ENCODE measurements at places on chromosomes 2 and 18.

- DNase-seq: no peak
Observed at GRCh38 chr2:86769838-86770237, 20.9 kb downstream of the CD8A start.

- peak; percentile 23 for DNase-seq
Observed at GRCh38 chr2:178517496-178517895, 37.2 kb downstream of the PLEKHA3 start.

GRCh38 chr2:113309655-113310387, 31.1 kb upstream of the PAX8 start:
- peak; percentile 41 for DNase-seq

- DNase-seq: peak; percentile 8
Observed at GRCh38 chr2:232418466-232419244, 12.0 kb downstream of the ALPG start.

- peak; percentile 82 for DNase-seq
Observed at GRCh38 chr2:66569321-66569851, 134.5 kb downstream of the MEIS1 start.

- DNase-seq: peak; percentile 47
Observed at GRCh38 chr2:209556354-209556961, 132.6 kb downstream of the MAP2 start.

- no peak for DNase-seq
Observed at GRCh38 chr2:72130659-72131360, 16.9 kb downstream of the CYP26B1 start.

GRCh38 chr2:97741251-97741650, 27.9 kb downstream of the ZAP70 start:
- no peak for DNase-seq

GRCh38 chr2:72981536-72981935, 64.2 kb downstream of the EMX1 start:
- no peak for DNase-seq

DNA sequence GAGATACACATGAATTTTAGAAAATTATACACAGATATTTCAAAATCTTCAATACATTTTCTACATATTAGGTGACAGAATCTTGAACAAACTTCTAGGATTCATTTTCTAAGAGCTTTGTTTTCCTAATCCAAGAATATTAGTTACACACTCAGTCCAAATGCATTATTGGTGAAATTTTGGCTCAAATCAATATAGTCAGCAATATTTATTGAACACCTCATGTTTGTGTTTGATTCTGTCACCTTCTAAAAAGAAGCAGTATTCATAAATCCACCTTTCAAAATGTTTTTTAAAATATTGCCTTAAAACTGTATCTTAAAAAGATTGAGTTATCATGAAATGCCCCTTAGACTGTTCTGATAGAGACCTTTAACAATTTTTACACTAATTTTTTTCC, 40.2 kb downstream of the KCNH7 start:
- DNase-seq: no peak

GRCh38 chr18:11071300-11071699, 78.1 kb downstream of the PIEZO2 start:
- DNase-seq: no peak

GRCh38 chr2:157897106-157897971, 21.2 kb upstream of the ACVR1 start:
- DNase-seq: no peak

DNA sequence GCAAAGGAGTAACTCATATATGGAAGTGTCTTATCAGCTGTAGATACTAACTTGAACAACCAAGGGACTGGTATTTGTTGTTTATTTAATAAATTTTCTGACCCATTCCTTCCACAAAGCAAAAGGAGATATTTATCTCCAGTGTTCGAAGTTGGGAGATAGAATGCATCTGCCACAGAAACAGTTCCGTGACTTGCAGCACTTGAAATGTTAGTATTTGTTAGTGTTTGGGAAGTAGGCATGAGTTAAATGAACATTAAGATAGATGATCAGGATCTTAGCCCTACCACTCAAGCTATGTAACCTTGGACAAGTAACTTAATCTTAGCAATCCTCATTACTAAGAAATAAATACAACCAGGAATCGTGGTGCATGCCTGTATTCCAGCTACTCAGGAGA, 12.1 kb upstream of the SULT1C4 start:
- no peak for DNase-seq

DNA sequence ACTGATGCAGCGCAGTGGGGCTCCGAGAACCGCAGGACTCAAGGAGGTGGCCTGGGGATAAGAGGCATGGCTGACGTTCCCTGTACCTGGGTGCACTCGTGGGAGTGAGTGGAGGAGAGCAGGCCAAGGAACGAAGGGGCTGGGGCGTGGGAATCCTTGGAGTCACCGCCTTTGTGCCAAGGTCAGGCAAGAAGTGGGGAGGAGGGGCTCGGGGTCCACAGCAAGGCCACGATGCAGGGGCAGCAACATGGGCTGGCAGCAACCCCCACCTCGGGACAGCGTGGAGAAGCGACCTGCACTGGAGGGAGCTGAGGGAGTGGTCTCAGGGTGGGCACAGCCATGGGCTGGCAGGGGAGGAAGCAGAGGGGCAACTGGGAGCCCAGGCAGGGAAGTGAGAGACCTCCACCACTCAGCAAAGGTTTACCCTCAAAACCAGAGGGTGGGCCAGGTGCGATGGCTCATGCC, 18.6 kb downstream of the ARID5A start:
- no peak for DNase-seq

DNA sequence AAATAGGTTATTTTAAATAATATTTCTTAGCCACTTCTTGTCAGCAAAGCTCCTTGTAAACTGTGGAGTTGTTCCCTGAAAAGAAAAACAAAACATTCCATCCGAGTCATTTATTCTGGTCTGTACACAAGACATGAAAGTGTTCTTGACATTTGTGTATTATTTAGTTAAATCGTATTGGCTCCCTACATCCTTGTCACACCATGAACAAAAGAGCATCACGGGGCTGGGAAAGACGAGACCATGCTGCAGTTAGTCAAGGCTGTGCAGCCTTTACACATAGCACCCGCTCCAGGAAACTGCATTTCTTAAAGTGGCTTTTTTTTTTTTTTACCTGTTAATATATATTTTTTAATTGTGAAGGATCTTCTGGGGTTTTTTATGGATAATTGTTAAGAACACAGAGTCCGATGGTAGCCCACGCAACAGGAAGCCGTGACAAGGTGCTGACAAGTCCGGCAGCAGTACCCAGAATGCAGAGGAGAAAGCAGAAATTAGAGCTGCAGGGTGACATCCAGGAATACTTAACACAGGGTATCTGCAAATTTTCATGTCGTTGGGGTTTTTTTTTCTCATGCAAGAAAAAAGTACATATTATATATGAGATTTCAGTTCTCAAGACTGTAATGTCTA, 588.4 kb downstream of the ARHGAP15 start:
- no peak for DNase-seq

DNA sequence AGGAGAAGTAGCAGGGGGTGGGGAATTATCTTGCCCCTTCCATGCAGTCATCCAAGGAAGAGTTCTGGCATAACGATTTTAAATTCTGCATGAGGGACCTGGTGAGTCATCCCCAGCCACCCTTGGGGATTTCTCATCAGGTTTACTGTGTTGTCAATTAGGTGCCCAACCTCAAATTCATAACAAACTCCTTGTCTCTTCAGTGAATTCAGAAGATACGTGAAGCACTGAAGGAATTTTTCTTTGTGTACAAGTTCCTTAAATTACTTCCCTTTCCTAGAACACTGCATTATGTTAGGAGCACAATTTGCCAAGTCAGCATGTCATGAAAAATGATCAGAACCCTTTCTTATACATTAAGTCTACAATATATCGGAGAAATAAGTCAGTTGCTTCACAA, 70.8 kb upstream of the NOSTRIN start:
- DNase-seq: peak; percentile 28

- DNase-seq: no peak
Observed at GRCh38 chr2:48165070-48165753, 258.9 kb upstream of the FBXO11 start.

- DNase-seq: peak; percentile 58
Observed at GRCh38 chr2:188345831-188346458, 54.3 kb downstream of the GULP1 start.

DNA sequence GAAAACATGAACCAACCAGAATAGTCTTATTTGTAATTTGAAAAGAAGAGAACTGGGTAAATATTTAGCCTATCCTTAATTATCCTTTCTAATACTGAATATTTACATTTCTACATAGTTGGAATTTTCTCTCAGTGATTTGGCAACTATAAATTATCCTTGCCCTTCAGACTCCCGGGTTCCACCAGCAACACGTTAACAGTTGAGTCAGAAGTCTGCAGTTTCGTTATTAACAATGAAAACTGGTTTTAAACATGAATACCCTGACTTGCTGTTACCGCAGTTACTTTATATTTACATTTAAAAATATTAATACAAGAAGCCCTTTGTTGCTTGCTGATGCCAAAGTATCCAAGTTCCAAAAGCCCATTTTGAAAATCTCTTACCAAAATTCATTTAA, 673.0 kb downstream of the ARHGAP15 start:
- peak; percentile 77 for DNase-seq

- no peak for DNase-seq
Observed at GRCh38 chr2:98455494-98455976, 10.9 kb downstream of the INPP4A start.

DNA sequence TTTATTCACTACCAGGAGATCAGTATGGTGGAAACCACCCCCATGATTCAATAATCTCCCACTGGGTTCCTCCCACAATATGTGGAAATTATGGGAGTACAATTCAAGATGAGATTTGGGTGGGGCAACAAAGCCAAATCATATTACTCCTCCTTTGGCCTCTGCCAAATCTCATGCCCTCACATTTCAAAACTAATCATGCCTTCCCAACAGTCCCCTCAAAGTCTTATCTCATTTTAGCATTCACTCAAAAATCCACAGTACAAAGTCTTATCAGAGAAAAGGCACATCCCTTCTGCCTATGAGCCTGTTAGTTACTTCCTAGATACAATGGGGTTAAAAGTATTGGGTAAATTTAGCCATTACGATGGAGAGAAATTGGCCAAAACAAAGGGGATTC, 989.5 kb upstream of the CNTNAP5 start:
- DNase-seq: no peak

DNA sequence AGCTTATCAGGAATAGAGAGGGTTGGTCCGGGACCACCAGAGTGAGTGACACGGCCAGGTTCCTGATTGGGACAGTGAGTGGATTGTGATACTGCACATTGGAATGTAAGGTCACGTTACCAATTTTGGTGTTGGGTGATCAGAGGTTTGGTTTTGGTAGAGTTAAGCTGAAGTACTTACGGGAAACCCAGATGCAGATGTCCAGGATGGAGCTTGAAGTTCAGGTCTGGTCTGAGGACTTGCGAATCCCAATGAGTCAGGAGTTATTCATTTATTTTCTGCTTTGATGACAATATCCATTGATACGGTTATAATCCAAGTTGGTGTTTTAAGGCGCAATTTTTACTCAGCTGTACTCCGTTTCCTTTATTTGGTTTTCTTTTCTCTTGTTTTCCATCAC, 273.6 kb downstream of the ALPK2 start:
- DNase-seq: no peak

GRCh38 chr2:143241403-143242088, 112.3 kb downstream of the ARHGAP15 start:
- DNase-seq: peak; percentile 11

DNA sequence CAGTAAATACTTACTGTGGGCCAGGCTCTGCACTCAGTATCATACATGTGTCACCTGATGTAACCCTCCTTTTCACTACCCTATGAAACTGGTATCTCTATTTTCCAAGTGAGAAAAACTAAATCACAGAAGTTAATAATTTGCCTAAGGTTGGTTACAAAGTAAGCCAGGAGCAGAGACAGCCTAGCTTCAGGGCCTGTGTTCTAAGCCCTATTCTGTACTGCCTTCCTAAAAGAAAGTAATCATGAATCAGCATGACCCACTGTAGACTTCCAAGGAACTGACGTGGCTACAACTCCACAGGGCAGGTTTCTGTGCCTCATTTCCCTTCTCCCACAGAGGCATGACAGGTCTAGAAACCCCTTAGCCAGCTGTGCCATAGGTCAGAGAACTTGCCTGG, 14.3 kb downstream of the ZNF142 start:
- DNase-seq: peak; percentile 12

DNA sequence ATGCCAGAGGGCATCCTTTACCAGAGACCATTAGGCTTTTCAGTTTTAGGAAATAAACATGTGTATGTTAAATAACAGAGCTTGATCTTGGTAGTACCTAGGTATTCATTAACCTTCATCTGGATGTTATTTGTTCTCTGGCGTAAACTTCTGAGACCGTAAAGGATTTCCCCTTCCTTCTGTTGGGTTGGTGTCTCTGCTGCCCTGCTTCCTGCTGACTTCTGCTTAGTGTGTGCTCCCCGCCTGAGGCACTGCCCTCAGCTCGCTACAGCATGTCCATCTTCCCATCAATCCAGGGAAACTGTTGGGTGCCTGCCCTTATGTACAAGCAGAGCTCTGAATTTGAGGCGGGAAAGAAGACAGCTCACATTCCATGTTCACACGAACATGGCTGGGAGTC, 177.9 kb downstream of the TPGS2 start:
- DNase-seq: no peak

- no peak for DNase-seq
Observed at GRCh38 chr18:55287149-55287806, 300.7 kb downstream of the TCF4 start.

DNA sequence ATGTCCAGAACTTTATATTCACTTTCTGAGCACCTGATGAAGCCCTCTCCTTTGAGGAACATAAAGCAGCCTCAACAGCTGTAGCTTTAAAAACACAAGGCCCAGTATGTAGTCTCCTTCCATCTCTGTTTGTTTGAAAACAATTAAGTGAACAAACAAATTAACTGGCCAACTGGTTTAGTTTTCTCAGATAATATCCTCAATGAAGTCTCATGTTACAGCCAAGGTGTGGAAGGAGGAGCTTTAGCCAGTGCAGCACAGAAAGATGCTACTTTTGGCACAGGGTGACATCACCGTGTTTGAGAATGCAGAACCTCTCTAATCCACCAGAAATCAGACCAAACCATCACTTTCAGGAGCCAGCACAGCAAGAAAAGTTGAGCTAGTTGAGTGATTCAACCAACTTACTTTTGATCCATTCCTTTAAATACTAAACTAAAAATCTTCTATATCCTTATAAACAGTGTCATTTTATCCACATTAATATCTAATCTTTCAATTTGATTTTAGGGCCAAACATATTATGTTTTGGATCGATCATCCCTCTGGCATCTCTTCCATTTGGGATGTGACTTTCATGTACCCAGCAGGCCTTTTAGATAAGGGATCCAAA, 488.7 kb downstream of the ARHGAP15 start:
- no peak for DNase-seq

GRCh38 chr2:113273027-113273551, 5.6 kb downstream of the PAX8 start:
- no peak for DNase-seq

DNA sequence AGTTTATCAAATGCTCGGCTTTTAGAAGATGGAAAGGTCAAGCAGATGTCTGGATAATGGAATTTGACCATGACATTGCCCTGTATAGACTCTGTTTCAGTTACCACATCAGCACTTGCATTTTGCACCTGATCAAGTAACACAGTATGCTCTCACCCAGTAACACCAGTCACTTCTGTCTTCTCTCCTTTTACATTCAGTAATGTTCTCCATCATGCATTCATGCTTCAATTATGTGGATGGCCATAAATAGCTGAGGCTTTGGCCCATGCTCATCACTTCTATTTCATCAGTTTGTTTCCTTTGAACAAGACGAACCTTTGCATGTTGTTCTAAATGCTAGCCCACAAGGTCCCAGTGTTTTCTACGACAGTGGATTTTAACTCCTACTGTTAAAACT, 322.9 kb upstream of the ACVR2A start:
- DNase-seq: no peak
